Caudate nucleus (tissue), 63 donors: ENCODE measurements at places on chromosomes 11 and 22.

GRCh38 chr11:61950035-61950547 lies at the start of gene BEST1:
Gene BEST1 (plus strand): TSS chr11:61950351. CDS start chr11:61951807, 1,456 bp downstream.
- peak; percentile 65 for DNase-seq

DNA sequence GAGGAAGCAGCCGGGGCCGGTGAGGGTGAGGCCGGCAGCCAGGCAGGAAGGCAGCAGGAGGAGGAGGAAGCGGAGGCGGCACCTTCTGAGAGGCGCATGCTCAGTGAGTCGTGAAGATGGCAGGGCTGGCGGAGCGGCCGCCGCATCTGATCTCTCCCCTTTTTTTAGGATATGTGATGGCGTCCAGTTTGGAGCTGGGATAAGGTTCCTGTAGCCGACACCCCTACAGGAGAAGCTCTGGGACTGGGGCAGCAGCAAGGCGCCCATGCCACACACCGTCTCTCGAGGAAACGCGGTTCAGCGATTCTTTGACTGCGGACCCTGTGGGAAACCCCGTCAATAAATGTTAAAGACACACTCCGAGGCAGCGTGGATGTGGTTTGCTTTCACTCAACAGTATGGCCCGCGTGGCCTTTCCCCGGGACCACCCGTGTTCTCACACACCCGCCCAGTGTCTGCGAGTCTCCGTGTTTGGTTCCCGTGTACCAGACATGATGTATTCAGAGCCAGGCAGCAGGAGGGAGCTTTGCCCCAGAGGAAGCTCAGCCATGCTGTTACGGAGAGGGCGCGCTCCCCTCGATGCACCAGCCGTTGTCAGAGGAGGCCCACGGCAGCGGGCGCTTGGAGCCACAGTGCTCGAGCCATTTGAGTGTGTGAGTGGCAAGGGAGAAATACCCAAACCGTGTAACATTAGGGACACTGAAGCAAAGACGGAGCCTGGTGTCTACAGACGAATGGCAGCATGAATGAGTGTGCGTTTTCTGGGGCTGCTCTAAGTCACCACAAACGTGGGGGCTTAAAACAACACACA lies 27.7 kb upstream of the PARVB start:
- DNase-seq = no peak

DNA sequence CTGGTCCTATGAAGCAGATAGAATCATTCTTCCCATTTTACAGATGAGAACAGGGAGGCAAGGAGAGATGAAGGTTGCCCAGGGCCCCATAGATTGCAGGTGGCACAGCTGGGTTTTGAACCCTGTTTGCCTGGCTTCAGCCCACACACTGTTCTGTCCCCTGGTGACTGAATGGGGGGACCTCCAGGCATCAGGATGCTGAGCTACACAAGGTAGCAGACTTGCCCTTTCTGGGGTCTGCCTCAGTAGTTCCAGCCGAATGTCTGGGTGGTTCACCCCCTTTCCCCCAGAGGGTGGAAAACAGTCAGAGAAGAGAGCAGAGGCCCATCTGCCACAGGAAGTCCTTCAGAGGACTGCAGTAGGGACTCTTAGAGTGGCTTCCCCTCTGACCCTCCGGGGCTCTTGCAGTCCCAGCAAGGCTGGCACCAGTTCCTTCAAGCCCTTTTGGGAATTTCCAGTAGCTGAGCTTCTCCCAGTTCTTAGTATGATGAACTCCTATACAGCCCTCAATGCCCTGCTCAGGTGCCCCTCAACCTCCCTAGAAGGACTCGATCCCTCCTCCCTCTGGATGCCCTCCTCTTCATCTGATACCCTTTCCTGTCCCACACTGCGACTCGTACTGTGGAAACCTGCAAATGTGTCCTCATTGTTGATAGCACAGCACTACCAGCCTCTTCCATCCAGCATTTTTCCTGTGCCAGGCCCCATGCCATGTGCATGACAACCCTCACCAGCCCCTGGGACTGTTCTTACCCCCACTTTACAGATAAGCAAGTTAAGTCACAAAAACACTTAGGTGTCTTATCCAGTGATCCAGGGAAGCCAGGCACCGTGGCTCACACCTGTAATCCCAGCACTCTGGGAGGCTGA lies 82.8 kb downstream of the IGLL1 start:
- no peak for DNase-seq

GRCh38 chr22:45970705-45971407 lies 6.1 kb downstream of the WNT7B start:
- DNase-seq = no peak

DNA sequence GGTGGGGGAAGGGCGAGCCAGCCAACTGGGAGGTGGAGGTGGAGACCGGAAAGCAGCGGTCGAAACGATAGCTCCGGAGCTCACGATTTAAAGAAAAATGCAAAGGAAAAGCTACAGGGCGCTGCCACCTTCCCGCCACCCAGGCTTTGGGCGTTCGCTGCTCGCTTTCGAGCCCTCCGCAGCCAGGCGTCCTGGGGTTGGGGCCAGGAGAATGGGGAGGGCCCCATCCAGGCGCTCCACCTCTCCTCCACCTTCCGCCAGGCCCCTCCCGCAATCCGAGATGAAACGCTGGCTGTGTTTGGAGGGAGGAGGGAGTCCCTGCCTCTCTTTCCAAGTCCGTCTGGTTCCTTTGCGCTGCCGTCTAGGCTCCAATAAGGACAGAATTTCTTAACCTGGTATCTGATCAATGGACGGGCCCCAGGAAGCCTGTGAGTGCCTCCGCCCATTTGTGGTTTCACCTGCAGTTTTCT lies 483 bp upstream of the ABTB2 start:
- DNase-seq = no peak

DNA sequence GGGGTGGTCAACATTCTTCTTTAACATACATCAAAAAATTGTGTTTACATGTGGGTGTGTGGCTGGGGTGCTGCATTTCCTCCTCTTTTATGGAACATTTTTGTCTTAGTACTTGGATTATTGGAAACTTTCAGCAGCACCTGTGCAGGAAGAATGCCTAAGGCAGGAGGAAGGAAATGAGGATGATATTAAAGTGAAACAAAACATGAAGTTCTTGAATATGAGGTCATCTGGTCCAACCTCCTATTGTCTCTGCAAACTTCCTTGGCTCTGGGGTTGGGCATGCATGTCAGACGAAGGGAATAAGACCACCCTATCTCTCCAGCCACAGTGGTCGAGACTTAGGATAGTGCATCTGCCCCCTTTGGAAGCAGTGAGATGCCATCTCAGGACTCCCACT lies 20.6 kb upstream of the OR9Q1 start:
- DNase-seq = no peak

DNA sequence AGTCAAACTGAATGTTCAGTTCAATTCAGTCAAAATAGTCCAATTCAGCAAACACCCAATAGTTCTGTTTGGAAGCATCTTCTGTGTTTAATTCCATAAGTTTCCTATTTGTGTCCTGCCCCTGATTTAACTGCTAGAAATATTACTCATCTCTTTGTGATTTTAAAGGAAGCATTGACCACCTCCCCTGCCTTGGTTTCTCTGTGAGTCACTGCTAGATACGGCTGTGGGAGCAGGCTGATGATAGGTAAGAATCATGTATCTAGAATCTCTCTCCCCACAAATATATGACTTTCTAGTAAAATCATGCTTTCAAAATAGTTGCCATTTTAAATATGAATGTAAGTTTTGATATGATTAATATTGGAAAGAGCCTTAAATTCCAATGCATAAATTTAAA lies 888.5 kb downstream of the NTM start:
- no peak for DNase-seq

DNA sequence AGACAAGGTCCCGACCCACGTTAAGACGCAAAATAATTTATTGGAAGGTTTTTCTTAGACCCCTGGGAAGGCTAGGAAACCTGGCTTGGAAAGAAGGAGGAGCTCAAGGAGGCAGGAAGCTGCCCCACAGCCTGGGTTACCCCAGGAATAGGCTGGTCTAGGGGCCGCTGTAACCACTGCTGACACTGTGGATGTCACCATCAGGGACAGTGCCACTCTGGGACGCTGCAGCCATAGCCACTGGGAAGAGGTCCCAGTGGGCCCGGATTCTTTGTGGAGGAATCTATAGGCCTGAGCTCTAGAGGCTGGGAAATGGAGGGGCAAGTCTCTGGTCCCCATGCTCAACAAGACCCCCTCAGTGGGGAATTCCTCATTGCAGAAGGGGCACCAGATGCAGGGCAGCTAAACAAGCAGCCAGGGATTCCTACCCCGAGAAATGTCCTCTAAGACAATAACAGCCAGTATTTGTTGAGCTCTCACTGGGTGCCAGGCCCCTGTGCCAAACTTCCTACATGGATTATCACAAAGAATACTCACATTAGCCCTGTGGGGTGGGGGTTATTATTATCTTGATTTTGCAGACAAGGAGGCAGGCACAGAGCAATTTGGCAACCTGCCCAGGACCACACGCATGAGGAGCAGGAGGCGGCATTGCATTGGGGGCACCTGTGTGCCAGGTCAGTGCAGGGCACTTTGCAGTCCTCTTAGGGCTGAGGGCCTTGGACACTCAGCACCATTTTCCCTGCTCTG lies 19.5 kb upstream of the CHKA start:
- DNase-seq = no peak

DNA sequence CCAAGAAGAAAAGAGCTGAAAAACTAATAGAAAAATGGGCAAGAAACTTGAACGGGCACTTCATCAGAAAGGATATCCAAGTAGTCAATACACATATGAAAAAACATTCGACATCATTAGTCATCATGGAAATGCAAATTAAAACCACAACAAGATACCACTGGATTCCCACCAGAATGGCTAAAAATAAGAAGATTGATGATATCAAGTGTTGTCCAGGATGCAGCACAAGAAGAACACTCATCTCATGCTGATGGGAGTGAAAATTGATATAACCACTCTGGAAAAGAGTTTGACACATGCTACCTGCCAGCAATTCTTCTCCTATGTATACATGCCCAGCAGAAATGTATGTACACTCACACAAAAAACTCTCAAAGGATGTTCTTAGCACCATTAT lies 26.9 kb upstream of the SCUBE2 start:
- no peak for DNase-seq

DNA sequence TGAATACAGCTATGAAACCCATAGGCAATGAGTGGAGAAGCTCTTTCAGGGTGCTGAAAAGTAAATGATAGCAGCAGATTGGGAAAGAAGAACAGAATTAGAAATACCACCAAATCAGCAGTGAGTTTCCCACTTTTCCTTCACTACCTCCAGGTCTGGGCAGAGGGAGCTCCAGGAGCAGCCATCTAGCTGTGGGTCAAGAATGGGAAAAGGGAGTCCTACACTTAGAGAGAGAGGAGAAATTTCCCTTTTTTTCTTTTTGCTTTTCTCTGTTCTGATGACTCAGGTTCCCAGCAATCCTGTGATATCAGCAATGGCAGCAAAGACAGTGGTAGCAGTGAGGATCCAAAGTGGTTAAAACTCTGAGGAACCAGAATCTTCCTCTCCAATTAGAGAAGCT lies 263.9 kb downstream of the NXPE2 start:
- no peak for DNase-seq

DNA sequence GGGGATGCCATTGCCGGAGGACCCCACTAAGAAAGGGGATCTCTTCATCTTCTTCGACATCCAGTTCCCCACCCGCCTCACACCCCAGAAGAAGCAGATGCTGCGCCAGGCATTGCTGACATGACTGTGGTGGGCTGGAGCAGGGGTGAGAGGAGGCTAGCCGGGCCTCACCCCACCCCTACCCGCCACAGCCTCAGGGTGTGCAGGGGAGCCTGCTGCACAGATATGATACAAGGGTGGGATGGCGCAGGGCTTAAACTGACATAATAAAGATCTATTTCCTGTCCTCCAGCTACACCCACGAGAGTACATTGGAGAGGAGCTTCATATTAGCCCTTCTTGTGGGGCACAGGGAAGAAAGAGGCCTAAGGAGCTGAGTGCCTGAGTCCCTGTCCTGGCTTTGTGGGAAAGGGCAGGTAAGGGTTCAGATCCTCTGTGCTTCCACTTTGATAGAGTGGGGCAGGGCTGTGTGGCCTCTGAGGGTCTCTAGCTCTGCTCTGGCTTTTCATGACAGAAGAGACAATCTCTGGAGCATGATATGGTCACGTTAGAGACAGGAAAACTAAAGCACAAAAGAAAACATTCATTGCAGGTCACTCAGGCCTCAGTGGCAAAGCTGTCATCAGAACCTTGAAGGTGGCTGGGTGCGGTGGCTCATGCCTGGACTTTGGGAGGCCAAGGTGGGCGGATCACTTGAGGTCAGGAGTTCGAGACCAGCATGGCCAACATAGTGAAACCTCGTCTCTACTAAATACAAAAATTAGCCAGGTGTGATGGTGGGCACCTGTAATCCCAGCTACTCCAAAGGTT lies 12.4 kb downstream of the UCP2 start:
- no peak for DNase-seq

DNA sequence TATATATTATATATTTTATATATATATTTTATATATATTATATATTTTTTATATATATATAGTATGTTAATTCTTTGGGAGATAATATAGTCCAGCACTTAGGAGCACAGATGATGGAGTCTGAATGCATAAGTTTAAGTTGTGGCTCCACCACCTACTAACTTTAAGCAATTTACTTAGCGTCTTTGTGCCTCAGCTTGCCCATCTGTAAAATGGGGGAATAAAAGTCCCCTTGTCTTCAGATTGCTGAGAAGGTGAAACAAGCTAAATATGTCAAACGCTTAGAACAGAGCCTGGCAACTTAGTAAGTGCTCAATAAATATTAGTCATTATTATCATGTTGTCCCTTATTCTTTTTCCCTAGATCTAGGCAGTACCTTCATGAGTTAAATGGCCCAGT lies 27.5 kb downstream of the DSCAML1 start:
- no peak for DNase-seq

DNA sequence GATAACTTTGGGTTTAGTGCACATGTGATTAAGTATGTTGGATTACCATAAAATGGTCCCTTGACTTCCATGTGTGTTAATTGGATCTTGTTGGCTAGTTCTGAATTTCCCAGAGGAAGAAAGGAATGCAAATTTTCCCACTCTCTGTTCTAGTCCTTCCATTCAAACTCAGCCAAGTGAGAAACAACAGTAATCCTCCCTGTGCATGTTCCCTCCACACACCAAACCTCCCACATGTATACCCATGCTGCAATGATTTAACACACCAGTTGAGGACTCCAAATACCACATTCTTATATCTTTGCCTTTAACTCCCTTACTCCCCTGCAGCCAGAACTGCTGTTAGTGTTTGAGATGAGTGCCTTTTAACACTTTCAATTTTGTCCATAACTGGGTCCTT lies 1158.9 kb downstream of the DLG2 start:
- no peak for DNase-seq

DNA sequence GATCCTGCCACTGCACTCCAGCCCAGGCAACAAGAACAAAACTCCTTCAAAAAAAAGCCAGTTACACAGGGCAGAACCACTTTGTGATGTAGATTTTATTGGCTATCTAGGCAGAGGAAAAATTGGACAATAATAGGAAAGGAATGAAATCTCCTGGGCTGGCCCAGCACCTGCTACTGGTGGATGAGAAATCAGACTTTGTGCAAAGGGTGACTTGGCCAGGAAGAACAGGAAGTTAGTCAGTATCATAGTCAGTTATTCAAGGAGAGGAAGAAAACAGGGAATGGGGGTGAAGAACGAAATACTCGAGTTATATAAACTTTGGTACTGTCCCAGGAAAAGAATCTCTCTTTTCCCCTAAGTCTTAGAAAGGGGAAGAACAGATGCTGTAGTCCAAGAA lies 11.0 kb upstream of the SPTBN2 start:
- no peak for DNase-seq

GRCh38 chr11:11865449-11865848 lies 23.7 kb downstream of the USP47 start:
- no peak for DNase-seq

GRCh38 chr22:46292732-46293131 lies 3.9 kb upstream of the GTSE1 start:
- DNase-seq = no peak
